ENCODE measurements at places on chromosomes 1 and 21. TPM values are rescaled to one million over a fixed set of nuclear protein-coding genes. Genes with fewer than 3 reads are reported as not detected.
A peak's percentile ranks its signal among the peaks of the same experiment; 100 is the strongest.

- DNase-seq: no peak
Observed at GRCh38 chr1:50368179-50369007, 54.9 kb downstream of the DMRTA2 start.

DNA sequence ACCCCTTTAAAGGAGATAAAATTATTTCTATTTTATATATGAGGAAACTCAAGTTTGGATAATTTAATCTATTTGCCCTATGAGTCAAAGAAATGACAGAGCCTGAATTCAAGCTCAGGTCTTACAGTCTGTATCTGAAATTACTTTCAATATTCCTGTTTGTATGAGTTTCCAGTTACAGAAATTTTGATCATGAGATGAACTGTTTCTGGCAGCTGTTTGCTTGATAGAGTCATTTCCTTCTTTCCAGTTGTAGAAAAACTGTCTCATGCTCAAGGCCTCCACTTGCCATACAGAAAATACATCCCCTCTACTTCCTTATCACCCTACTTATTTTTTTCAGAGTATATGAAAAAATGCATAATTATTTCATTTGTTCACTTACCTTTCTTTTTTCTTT is 87.6 kb downstream of the PTPRC start:
- no peak for DNase-seq

GRCh38 chr1:40451238-40451585 is 936 bp downstream of the ZFP69B start:
- DNase-seq: no peak

DNA sequence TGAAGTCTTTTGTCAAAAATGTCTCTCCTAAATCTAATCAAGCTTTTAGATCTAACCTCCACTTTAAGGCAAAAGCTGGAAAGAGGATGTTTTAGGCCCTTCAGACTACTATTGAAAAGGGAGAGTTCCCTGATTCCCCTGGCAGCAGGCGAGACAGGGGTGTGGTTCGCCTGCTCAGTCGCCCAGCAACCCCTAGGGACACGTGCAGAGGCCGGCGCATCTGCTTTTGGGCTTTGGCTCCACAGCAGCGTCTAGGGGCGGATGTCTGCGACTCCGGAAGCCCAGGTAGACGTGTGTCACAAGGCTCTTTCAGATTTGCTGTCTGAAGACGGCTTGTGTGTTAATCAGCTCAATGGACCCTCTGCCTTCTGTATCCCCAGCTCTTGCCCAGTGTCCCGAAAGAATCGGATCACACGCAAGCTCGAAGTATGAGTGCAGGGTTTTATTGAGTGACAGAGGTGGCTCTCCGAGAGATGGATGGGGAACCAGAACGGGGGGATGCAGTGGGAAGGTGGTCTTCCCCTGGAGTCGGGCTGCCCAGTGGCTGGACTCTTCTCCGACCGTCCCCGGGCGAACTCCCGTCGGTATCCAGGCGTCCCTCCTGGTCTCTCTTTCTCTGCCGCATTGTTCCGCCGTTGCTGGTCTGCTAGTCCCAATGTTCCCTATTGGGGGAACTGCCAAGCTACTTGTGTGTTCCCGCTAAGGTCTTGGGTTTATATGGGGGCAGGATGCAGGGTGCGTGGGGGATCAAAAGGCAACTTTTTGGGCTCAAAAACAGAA is 45.5 kb downstream of the OLFML2B start:
- no peak for DNase-seq

DNA sequence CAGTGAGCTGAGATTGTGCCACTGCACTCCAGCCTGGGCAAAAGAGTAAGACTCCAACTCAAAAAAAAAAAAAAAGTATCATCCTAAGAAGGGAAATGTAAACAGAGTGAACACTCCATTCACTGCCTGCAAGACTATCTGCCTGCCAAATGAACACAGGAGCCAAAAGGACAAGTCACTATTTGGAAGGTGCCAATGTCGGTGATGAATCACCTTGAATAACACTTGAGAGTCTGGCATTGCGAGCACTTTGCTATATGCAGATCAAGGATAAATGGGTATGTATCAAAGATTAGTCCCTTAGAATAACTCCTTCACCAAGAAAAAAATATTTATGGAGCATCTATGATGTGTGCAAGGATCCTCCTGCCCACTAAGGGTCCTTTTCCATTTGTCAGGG is 6.6 kb downstream of the UBR4 start:
- no peak for DNase-seq

DNA sequence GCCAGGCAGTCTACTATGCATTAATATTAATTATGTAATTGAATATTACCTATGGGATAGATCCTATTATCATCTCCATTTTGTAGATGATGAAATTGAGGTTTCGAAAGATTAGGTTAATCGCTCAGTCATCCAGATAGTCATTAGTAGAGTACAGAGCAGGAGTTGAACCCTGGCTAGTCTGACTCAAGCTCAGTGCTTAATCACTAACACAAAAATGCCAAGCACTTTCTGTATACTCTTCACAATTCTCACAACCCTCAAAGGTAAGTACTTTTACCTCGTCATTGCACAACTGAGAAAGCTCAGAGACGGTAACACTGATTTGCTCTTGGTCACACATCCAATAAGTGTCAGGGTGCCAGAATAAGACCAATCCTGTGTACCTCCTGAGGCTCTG is 280.2 kb upstream of the PLXNA2 start:
- no peak for DNase-seq

GRCh38 chr1:5744911-5745799 is 247.1 kb downstream of the NPHP4 start:
- DNase-seq: no peak

Gene LMX1A
- total RNA-seq: not detected

Gene CAP1
- total RNA-seq: 468 TPM

GRCh38 chr1:52210044-52210443 is 68.2 kb downstream of the ZFYVE9 start:
- no peak for DNase-seq

DNA sequence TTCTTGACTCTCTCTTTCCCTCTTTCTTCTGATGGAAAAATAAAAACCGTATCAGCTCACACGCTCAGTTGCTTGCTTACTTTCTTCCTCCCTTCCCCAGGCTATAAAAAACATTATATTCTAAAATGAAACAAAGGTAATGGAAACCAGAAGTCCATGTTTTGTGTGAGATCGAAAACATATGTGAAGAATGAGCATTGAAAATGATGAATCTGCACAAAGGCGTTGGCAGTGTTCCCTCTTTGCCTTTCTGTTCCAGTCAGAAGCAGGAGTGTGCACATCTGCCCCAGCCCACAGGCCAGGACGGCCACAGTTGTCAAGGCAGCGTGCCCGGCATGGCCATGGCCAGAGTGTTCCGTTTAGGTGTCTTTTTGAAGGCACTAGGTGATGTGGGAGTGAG is 185.3 kb upstream of the USP24 start:
- DNase-seq: peak; percentile 19

DNA sequence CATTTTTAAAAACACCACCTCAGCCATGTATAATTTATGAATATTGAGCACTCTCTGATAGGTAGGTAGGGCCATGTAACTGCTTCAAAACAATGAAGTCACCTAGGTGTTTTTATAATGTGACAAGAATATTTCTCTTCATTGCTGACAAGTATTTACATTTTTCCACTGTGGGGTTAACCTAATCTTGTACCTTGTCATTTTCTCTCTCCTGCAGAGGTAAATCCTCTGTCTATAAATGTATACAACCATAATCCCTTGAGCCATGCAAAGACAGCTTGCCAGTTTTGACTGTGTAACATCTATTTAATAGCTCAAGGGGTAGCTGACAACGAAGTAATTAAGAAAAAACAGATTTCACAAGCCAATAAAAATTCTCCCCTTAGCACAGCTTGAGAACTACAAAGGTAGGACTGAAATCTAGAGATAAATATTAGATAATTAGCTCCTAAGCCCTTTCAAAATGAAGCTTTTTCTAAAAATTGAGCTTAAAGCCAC is 137.6 kb upstream of the POGK start:
- no peak for DNase-seq

- no peak for DNase-seq
Observed at GRCh38 chr1:37255136-37255795, 219.1 kb upstream of the ZC3H12A start.

DNA sequence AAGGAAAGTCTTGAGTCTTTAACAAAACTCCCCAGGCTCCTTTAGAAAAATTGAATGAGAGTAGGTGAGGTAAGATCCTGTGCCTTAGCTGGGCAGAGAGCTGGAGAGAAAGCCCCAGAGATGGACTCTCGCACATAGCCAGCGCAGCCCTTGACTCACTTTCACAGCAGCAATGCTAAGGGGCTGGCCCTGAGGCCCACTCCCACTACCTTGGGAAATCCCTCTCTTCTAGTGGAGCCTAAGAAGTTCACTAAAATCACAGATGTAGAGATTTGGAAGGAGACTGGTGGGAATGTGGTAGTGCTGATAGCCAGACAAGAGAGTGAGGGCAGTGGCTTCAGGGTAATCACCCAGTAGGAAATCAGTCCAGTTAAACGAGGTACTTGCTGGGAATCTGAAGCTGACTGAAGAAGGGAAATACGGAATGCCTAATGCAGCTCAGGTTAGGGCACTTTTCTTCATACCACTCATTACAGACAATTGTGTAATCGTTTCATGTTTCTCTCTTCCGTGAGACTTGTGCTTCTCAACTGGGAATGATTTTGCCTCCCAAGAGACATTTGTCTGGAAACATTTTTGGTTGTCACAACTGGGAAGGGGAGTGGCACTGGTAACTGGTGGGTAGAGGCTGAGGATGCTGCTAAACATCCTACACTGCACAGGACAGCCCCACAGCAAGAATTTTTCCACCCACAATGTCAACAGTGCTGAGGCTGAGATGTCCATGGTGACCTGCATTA is 42.4 kb upstream of the LRRC8C start:
- no peak for DNase-seq

DNA sequence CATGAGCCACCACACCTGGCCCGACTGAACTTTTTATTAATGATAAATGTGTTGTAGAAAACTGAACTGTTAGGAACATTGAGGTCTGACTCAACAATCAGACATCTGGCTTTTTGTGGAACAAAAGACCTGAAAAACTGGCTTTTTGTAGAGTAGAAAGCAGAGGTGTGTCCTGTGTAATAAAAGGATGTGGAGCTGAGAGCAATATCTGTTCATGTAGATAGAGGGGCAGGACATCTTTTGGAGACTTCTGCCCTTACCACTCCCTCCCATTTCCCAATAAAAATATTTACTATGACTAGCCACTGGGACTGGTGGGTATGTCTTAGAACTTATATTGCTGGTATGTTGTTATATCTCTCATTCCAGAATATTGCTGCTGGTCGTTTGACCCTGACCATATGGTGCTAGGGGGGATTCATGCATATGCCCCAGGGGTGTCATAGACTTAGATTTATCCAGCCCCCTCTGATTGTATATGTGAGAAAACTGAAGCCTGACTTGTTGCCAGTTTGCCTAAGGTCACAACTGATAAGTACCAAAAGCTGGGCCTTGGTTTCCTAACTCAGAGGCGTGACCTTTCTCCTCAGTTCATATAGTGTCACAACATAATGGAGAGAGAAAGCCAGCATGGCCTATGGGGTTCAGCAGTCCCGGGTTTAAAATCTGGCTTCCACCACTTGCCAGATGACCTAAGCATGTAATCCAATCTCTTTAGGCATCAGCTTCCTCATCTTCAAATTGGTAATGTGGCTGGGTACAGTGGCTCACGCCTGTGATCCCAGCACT is 33.5 kb upstream of the PIGV start:
- no peak for DNase-seq

- peak; percentile 64 for DNase-seq
Observed at GRCh38 chr21:39696618-39697017, 48.4 kb upstream of the IGSF5 start.

- DNase-seq: no peak
Observed at GRCh38 chr1:119869995-119870394, 26.3 kb downstream of the ADAM30 start.

DNA sequence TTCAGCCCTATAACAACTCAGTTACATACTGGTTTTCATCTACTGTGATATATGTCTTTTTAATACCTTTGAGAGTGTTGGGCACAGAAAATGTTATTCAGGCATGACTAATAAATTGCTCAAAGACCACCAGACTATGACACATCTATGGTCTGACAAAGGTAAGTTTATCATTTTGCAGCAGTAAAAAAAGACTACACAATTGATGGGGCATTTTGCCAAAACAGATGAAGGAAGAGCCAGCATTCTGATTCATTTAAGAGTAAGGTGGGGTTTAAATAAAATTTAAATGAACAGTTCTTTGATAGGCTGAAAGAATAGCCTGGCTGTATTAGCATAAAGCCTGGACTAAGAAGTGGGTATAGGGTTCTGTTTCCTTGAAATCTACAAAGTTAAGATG is 8.8 kb upstream of the RNPC3 start:
- no peak for DNase-seq

Gene NSL1
- total RNA-seq: 20.0 TPM

- DNase-seq: peak; percentile 10
Observed at GRCh38 chr1:217369271-217369981, 261.5 kb downstream of the GPATCH2 start.

GRCh38 chr1:19472174-19472573 is 13.2 kb downstream of the CAPZB start:
- DNase-seq: no peak

DNA sequence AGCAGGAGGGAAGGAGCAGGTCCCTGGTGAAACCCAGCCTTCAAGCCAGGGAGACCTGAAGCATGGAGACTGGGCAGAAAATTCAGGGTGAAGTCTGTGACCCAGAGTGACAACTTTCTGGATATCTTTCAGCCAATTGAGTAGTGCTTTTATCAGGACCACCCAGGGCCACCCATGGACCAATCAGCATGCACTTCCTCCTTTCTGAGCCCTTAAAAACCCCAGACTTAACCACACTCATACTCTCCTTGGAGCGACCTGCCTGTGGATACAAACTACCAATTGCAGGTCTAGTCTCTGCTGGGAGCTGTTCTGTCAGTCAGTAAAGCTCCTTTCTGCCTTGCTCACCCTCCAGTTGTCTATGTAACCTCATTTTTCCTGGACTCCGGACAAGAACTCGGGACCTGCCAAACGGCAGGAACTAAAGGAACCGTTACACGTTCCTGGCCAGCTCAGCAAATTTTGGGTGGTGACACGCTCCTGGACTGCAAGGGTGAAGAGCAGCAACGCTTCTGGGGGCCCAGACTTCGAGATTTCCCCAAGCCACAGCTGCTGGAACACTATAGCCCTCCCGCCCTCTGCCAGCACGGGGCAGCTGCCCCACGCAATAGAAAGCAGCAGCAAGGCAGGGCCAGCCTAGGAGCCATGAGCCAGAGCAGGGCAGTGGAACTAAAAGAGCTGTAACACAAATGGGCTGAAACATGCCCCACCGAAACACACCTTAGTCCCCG is 1183.4 kb downstream of the AMY1C start:
- no peak for DNase-seq

- no peak for DNase-seq
Observed at GRCh38 chr1:82487778-82488177, 687.0 kb downstream of the ADGRL2 start.

GRCh38 chr1:2981981-2982614 is 39.2 kb upstream of the ACTRT2 start:
- no peak for DNase-seq

- DNase-seq: peak; percentile 37
Observed at GRCh38 chr1:222382171-222382570, 165.7 kb downstream of the HHIPL2 start.

DNA sequence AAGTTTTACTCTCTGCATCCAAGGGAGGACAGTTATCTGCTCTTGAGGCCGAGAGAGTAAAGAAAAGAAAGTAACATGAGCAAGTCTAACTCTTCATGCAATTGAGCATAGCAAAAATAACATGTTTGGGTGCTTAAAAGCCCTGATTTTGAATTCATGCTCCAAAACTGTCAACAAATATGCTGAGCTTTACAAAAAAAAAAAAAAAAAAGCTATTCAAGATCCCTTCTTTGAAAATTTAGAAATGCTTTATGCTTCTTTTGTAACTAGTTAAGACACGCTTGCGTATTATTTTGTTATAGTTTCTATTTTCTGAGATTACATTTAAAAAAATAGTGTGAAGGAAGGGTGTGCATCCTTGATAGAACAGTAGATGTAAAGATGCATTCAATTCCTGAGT is 1733.0 kb downstream of the MRPL39 start:
- DNase-seq: no peak
